ENCODE measurements at places on chromosomes 2 and 18.

- no peak for DNase-seq
These were observed 24.4 kb downstream of the GBX2 start for GRCh38 chr2:236143811-236144210.

GRCh38 chr2:70691497-70692140, 76.4 kb downstream of the ADD2 start:
- DNase-seq = no peak

DNA sequence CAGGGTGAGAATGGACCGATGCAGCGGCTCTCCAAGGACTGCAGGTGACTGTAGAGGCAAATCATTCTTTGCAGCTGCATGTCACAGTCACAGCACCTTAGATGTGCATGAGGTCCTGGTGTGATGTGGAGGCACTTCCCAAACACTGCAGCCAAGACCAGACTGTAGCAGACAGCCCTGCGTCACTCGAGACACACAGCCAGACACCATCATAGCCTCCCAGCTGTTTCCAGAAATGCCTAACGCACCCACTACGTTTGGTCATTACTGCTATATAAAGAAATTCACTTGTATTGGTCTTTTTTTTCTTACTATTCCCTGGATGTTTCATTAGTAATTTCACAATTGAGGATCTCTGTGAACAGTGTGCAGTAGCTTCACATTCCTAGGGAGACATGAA, 60.9 kb downstream of the SH3YL1 start:
- DNase-seq = no peak

DNA sequence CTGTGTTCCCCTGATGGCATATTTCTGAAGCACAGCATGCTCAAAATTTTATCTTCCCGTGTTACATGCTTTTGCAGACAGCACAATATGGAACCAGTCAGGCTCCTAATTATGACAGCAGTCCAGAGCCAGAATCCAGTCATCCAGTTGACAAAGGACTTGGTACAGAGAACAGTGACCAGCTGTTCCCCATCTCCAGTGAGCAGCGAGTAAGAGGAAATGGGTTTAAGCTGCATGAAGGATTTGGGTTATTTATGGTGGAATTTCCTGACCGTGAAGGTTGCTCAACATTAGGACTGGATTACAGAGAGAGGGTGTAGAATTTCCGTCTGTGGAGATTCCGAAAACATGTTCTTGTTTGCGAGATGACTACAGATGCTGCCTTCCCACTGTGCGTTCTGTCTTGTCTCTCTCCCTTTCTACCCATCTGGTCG, 24.4 kb downstream of the SGPP2 start:
- DNase-seq = no peak

DNA sequence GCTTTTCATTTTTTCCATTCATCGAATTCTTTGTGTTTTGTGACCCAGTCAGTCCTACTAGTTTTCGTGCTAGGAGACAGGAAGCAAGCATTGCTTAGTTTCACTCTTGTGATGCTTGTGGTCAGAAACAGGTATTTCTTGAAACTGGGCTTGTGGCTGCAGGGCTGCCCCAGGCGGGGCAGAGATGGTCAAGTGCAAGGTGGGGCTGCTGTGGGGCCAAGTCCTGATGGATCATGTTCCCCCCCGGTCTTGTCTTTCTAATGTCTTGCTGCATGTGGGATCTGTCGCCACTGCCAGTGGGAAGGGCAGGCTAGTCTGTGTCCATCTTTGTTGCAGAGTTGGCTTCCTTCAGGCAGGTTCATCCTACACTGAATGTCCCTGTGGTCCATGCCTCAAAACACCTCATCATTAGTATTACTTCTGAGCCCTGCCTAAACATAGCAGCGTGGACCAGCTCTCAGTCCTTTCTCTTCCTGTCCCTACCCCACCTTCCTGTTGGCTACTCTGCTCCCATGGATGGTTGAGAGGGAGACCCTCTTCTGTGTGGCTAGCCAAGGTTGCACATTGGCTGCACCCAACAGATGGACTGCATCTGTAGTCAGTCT, 38.7 kb downstream of the INPP4A start:
- DNase-seq = no peak
